Thoracic aorta (tissue), 2 donors: ENCODE measurements at places on chromosomes 1 and 21.

- H3K27me3 ChIP-seq = no peaks in the 10 kb centered on the region
- no peak for DNase-seq
- H3K4me1 ChIP-seq = no peaks in the 10 kb centered on the region
- H3K27ac ChIP-seq = no peak overlapping the region
Measured at GRCh38 chr1:59691261-59691660, 123.5 kb upstream of the HOOK1 start.

DNA sequence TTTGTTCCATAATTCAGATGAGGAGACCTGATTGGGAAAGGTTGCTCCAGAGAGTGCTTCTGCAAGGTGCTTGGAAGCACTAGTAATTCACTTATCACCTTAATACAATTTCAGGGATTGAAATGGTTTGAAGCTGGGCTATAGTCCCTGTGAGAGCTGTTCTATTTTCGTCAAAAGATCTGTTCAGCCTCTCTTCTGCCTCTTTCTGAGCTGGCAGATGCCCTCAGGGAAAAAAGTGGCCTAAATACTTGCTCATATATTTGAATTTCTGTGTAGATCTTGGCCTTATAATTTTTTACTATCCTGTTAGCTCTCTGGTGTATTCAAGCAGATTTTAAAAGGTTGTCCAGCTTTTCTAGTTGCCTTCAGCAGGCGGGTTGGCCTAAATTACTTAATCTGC, 22.3 kb downstream of the C1orf146 start:
- no peak for DNase-seq
- no peaks in the 10 kb centered on the region for H3K27me3 ChIP-seq
- H3K27ac ChIP-seq = no peak overlapping the region
- H3K4me1 ChIP-seq = peaks cover 7% of the 10 kb centered on the region

- H3K27me3 ChIP-seq = no peaks in the 10 kb centered on the region
- H3K4me3 ChIP-seq = no peak overlapping the region
- peaks cover 19% of the 10 kb centered on the region for H3K4me1 ChIP-seq
Measured at GRCh38 chr1:50667272-50667671, 244.0 kb upstream of the DMRTA2 start.

- no peaks in the 10 kb centered on the region for H3K36me3 ChIP-seq
- no peak for DNase-seq
- no peak overlapping the region for H3K27ac ChIP-seq
- no peak overlapping the region for H3K4me3 ChIP-seq
Measured at GRCh38 chr21:35614396-35614921, 445.9 kb downstream of the SETD4 start.

- H3K4me3 ChIP-seq = no peak overlapping the region
- no peaks in the 10 kb centered on the region for H3K27me3 ChIP-seq
- H3K27ac ChIP-seq = no peak overlapping the region
- H3K4me1 ChIP-seq = peaks cover 13% of the 10 kb centered on the region
Measured at GRCh38 chr1:25643929-25644328, 27.3 kb downstream of the MAN1C1 start.

GRCh38 chr1:21843996-21844395, 31.9 kb downstream of the LDLRAD2 start:
- no peak for DNase-seq
- H3K27me3 ChIP-seq = no peaks in the 10 kb centered on the region
- peaks cover 89% of the 10 kb centered on the region for H3K36me3 ChIP-seq
- H3K4me1 ChIP-seq = no peaks in the 10 kb centered on the region

GRCh38 chr1:37562984-37563383, 6.2 kb downstream of the DNALI1 start:
- H3K36me3 ChIP-seq = peaks cover 19% of the 10 kb centered on the region
- no peaks in the 10 kb centered on the region for H3K4me1 ChIP-seq
- no peak overlapping the region for H3K27ac ChIP-seq
- H3K4me3 ChIP-seq = no peak overlapping the region
- no peak for DNase-seq

DNA sequence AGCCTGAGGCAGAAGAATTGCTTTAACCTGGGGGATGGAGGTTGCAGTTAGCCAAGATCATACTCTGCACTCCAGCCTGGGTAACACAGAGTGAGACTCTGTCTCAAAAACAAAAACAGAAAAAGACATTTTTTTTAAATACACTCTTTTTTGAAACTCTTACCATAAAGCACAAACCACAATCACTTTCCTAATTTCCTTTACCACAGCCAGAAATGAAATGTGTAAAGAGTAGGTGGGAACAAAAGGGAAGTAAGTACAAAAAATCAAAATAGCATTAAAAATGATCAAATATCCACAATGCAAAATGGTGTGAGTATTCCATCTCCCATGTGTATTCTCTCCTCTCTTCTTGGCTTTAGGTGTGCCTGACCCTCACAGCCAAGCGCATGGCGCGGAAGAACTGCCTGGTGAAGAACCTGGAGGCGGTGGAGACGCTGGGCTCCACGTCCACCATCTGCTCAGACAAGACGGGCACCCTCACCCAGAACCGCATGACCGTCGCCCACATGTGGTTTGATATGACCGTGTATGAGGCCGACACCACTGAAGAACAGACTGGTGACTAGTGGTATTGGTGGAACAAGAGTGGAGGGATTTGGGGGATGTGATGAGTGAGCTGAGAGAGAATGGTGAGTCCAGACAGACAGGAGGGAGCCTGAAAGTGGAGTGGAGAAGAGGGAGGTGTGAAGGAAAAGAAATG, 14.9 kb downstream of the ATP1A4 start:
- H3K4me1 ChIP-seq = peaks cover 9% of the 10 kb centered on the region
- no peaks in the 10 kb centered on the region for H3K36me3 ChIP-seq
- no peak overlapping the region for H3K4me3 ChIP-seq
- no peaks in the 10 kb centered on the region for H3K27me3 ChIP-seq
- H3K27ac ChIP-seq = no peak overlapping the region

- no peak overlapping the region for H3K4me3 ChIP-seq
- peaks cover 15% of the 10 kb centered on the region for H3K36me3 ChIP-seq
- no peak overlapping the region for H3K27ac ChIP-seq
- no peak for DNase-seq
Measured at GRCh38 chr1:22119626-22120468, 23.1 kb downstream of the WNT4 start.

GRCh38 chr1:119556423-119556822, 49.4 kb downstream of the HSD3B1 start:
- no peak overlapping the region for H3K27ac ChIP-seq
- no peaks in the 10 kb centered on the region for H3K4me1 ChIP-seq
- no peak for DNase-seq
- H3K4me3 ChIP-seq = no peak overlapping the region

DNA sequence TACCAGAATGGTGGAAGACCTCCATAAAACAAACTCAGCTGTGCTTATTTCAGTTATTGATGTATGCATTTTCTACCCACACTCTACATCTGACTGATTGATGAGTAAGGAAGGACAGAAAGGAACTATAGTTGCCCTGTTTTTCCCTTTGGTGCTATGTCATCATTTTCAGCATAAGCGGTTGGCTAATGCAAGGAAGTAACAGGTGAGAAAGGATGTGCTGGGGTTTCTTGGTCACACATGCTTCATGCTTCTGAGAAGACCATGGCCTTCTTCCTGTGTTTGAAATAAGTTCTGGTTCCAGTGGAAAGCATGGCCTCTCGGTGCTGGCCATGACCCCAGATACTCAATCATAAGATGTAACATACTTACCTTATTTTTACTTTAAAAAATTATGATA, 541.2 kb downstream of the PTPRU start:
- no peak overlapping the region for H3K4me3 ChIP-seq
- no peak overlapping the region for H3K27ac ChIP-seq
- H3K4me1 ChIP-seq = no peaks in the 10 kb centered on the region
- no peaks in the 10 kb centered on the region for H3K36me3 ChIP-seq

DNA sequence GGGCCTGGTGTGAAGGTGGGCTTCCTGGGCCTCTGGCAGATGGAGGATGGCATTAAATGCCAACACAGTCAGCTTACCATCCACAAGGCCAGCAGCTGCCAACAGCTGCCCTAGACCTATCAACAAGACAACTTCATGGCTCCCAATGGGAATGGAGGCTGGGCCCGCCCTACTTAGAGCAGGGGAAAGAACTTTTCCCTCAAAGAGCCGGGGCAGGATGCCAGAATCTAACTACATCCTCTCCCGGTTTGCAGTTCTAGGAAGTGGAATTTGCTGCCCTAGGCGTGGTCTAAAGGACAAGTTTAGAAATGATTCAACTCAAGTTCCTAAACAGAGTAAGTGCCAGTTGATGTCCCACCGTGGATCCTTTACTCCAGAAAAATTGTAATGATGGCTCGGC, 13.1 kb downstream of the ICMT start:
- no peak overlapping the region for H3K4me3 ChIP-seq
- peaks cover 38% of the 10 kb centered on the region for H3K36me3 ChIP-seq
- DNase-seq = no peak
- no peaks in the 10 kb centered on the region for H3K4me1 ChIP-seq
